ENCODE measurements at places on chromosomes 1 and 21.

GRCh38 chr1:113333056-113333455 is 57.3 kb upstream of the MAGI3 start:
- no peak for DNase-seq

DNA sequence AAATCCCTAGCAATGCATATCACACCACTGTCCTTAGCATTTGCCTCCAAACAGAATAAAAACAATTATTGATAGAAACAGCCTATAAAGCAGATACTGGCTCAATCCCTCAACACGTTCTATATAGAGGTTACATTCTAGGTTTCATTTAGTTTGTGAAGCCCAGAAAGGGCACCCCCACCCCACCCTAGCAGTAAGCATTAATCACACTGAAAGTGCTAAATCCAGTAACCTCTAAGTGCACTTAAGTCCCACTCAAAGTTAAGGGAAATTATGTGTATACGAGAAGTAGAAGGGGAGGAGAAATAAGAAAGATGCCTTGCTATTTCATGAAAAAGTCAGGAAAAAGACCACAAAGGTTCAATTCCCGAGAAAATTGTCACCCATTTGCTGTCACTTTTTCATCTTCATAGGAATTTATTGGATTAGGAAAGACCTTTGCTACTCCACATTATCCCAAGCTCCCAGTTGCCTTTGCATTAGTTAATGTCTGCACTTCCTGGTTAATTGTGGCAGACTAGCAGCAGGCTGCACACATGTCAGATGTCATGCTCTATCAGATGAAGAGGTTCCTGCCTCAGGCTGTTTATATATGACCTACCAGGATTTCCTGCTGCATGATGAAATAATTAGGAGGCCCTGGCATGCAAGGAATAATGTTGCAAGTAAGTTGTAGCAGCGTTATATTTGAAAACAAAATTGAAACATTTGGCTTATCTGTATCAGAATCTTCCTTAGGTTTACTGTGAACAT is 54.5 kb upstream of the LHX8 start:
- peak; percentile 16 for DNase-seq

DNA sequence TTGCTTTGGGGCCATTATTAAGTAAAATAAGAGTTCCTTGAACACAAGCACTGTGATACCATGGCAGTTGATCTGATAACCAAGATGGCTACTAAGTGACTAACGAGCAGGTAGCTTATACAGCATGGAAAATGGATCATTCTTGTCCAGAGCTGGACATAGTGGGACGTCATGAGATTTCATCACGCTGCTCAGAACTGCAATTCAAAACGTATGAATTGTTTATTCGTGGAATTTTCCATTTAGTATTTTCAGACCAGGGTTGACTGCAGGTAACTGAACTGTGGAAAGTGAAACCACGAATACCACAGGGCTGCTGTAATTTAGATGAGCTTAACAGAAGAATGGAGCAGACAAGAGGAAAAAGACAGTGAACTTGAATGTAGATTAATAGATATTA is 38.9 kb downstream of the CCDC18 start:
- DNase-seq = no peak

- DNase-seq = no peak
Measured at GRCh38 chr1:209652121-209652735, at the start of gene LAMB3. Gene LAMB3, minus strand, starts transcription at chr1:209652425. Its CDS starts 1,481 bp downstream, at chr1:209650944.

GRCh38 chr1:168391851-168392681 is 111.4 kb downstream of the TBX19 start:
- DNase-seq = no peak

- no peak for DNase-seq
Measured at GRCh38 chr1:210049616-210050015, 111.6 kb downstream of the SYT14 start.

- DNase-seq = no peak
Measured at GRCh38 chr1:19169642-19170041, 40.4 kb downstream of the UBR4 start.

DNA sequence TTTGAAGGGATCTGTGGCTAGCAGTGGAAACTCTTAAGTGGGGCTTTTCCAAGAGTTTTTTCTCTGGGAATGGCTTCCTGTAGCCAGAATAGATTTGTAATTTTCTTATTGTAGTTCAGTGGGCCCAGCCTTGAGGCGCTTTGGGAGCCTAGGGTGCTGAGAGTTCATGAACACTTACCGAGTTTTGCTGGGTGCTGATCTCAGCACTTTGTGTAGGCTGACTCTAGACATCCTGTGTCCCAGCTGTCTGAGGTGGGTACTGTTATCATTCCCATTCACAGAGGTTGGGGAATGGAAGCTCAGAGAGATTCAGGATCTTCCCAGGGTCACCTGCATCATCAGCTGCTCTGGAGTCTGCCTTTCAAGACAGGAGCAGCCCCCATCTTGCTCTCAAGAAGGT is 7.0 kb downstream of the PPFIA4 start:
- no peak for DNase-seq

- DNase-seq = no peak
Measured at GRCh38 chr21:42609811-42610210, 43.6 kb upstream of the PDE9A start.

- no peak for DNase-seq
Measured at GRCh38 chr1:2172012-2172411, 22.6 kb downstream of the FAAP20 start.

DNA sequence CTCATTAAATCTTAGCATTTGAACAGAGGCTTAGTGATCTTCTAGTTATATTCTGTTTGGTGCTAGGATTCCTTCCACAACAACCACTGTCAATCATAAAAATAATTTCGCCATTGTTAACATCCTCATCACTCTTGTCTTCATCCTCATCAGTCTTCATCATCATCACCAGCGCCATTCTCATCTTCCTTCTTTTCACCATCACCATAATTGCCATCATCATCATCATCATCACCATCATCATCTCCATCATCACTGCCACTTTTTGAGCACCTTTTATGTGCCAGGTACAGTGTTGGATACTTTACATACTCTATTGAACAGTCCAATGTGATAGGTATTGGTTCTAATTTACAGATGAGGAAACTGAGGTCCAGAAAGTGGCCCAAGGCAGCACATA is 245.7 kb downstream of the PTPRU start:
- no peak for DNase-seq

- no peak for DNase-seq
Measured at GRCh38 chr1:243979396-243979795, 71.7 kb upstream of the ZBTB18 start.

GRCh38 chr21:36699546-36700294 is 805 bp downstream of the SIM2 start:
- no peak for DNase-seq

DNA sequence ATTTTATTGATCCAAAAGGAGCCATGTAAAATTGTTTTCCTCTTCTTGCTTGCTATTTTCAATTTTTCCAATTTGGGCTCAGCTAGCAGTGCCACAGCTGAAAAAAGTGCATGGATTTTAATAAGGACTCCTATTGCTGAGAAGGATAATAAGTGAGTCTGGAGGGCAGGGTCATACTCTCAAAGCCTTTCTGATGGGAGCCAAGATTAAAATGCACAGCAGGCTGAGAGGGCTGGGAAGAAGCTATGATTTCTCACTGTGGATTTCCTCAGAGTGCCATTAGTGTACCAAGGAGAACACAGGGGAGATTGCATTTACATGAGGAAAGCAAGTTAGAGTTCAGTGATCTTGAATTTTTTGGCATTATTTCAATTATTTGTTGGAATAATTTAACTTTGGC is 261.3 kb downstream of the ST6GALNAC3 start:
- no peak for DNase-seq

DNA sequence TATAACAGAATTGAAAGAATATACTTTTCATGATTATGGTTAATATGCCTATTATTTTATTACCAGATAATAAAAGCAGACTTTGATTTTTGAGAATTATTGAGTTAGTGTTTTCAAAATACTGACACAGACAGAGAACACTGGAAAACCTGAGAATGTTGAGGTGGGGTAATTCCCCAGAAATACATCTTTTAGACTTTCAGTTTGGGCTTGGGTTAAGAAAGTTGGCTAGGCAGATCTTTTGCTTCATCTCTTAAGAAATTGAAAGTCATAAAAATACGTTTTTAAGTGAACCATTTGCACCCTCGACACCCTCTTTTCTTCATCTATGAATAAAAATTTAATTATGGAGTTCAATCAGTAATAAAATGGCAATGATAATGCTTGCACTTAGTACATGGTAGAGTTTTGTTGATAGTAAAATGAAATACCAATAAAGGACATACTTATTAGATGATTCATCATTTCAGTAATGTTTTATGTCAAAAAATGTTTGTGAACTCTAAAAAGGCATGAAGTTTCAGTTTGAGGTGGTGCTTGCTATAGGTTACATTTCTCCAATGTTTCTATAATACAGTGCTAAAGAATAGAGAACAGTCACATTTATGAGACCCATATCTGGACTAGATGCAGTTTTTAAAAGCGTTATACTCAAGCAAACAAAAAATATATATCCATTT is 1.9 kb upstream of the SAMSN1 start:
- no peak for DNase-seq

DNA sequence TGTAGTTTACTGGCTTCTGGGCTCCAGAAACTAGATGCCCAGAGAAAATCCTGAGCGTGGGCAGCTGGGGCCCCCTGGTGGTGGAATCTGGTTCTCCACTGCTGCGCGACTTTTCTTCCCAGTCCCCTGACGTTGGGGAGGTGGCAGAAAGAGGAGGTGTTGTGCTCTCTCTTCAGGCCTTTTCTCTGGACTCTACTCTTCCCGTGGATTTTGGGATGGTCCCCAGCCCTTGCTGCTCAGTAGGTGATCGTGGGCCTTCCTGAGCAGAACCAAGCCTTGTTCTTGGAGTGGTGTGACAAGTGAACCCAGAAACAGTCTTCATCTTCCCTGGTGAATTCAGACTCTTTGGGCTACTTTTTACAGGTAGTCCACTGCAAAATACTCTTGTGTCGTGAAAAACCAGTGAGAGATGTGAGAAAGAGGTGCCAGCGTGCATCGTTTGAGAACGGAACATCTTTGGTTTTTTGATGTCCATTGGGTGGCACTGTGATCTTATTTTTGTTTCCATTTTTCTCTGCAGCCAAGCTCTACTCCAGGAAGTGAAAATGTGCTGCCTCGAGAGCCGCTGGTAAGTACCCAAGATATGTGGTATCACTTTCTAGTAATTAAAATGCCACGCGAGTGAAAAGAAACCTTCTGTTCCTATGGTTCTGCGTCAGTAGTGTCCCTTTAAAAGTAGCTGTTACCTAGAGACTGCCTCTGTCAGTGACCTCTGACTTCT is 20.2 kb downstream of the PEX14 start:
- peak; percentile 23 for DNase-seq

GRCh38 chr1:48077795-48078222 is 80.6 kb upstream of the TRABD2B start:
- DNase-seq = no peak

- DNase-seq = no peak
Measured at GRCh38 chr21:38429011-38429410, 69.3 kb downstream of the ERG start.

- no peak for DNase-seq
Measured at GRCh38 chr1:207810606-207811295, 58.9 kb downstream of the CD46 start.

DNA sequence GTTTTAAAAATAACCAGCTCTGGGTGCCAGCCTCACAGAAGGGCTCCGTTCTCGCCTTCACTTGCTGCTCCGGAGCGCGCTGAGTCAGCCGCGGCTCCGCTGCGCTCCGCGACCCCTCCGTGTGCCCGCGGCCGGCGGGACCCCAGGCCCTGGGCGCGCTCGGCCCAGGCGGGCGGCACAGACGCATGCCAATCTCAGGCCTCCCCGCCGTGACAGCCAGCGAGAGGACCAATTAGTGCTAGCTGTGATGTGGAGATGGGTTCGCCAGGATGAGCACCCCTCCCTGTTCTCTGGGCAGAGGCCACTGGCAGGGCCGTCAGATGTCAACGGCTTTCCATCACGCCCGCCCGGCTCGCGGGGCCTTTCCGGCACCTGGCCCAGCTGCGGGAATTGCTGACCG is 293.8 kb downstream of the SPATA17 start:
- DNase-seq = no peak

DNA sequence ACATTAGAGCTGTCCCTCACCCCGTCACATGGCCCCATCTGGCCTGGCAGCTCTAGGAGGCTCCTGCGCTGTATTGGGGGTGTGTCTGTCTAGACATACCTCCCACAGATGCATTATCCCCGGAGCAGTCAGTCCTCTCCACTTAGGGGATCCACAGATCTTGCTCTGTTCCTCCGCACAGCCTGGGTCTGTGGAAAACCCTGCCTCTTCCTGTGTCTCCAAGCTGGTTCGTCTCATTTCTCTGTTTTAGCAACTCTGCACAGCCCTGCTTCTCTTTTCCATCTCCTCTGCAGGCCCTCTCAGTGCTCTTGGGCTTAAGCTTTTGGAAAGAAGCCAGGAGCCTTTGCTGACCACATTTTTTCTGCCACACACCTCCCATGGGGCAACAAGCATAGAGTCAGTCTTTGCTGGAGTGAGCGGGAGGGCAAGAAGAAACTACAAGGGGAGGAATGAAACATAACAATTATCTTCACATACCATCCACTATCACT is 241.5 kb downstream of the FOXD2 start:
- DNase-seq = no peak

GRCh38 chr1:23202263-23202749 is 15.0 kb downstream of the HTR1D start:
- DNase-seq = no peak

GRCh38 chr1:75588779-75589475 is 22.0 kb downstream of the SLC44A5 start:
- DNase-seq = no peak

GRCh38 chr1:75615613-75616435 is 4.9 kb upstream of the SLC44A5 start:
- DNase-seq = no peak

GRCh38 chr1:174262349-174263241 is 103.3 kb downstream of the RABGAP1L start:
- no peak for DNase-seq

- DNase-seq = no peak
Measured at GRCh38 chr1:176670853-176671252, 207.9 kb downstream of the PAPPA2 start.

GRCh38 chr1:41322835-41323234 is 38.4 kb upstream of the FOXO6 start:
- DNase-seq = no peak

- DNase-seq = no peak
Measured at GRCh38 chr1:17356387-17357026, 15.5 kb upstream of the PADI6 start.

DNA sequence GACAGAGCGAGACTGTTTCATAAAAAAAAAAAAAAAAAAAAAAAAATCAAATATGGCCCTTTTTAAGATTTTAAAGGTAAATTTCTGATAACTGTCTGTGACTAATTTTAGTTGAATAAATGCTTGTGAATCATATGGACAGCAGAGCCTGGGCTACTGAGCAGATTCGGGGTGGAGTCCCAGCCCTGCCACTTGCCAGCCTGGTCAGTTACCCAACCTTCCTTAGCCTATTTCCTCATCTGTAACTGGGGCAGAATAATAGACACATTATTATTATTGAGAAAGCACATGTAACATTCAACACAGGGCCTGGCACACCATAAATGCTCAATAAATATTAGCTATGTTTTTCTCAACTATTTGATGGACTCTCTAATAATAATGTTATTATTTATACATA is 11.2 kb upstream of the H3-3A start:
- DNase-seq = no peak

DNA sequence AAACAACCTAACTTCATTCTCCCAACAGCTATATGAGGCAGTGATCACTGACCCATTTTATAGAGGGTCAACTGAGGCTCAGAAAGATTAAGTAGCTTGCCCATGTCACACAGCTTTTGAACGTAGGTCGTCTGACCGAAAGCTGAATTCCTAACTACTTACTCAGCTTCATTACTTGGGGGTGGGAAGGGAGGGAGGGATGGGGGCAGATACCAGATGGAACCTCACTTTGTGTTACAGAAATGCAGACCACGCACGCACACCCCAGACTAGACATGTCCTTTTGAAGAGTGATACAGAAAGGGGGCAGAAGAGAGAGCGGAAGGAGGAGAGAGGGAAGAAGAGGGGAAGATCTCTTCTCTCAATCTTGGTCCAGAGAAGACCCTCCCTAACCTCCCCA is 2.3 kb downstream of the ADGRB2 start:
- DNase-seq = no peak
